ENCODE measurements at places on chromosomes 3 and 15.

DNA sequence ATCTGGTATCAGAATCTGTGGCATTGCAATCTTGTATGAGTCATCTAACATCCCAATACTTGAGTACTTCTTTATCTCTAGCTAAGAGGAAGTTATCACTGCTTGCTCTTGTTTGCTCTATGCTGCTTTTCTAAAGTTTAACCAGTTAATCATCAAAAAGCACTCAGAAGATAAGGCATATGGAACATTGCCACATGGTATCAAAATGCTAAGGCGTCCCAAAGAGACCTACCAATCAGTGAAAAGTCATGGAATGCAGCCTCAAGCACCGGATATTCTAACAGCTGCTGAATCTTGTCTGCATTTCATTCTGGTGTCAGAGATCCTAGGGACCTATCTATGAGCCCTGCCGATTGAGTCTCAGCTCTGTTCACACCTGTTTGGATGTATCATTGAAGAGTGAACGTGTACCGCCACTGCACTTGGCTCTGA, 192.8 kb downstream of the ARPP21 start:
- no peak for DNase-seq

- no peak for DNase-seq
These were observed 7.6 kb downstream of the GPD1L start for GRCh38 chr3:32113981-32114545.

DNA sequence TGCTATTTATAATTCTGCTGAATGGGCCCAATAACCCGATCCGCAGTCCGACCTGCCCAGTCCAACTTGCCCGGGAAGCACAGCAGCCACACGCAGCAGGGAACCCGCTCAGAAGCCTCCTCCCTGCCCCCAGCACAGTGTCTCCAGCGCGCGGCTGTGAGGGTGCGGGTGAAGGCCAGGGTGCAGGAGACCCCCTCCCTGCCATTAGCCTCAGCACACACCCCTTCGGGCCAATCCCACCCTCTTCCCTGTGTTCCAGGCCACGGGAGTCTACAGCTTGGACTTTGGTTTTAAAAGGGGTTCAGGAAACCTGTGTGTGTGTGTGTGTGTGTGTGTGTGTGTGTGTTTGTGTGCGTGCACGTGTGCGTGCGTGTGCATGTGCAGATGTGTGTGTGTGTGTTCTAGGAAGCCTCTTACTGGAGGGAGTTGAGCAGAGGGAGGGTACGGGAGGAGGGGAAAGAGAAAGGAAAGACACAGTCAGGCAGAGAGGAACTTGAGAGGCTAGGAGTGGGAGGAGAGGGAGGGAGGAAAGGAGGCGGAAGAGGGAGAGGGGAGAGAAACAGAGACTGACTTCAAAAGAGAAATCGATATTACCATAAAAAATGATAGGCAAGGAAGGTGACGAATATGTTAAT, 34.2 kb downstream of the ATP2B2 start:
- no peak for DNase-seq

DNA sequence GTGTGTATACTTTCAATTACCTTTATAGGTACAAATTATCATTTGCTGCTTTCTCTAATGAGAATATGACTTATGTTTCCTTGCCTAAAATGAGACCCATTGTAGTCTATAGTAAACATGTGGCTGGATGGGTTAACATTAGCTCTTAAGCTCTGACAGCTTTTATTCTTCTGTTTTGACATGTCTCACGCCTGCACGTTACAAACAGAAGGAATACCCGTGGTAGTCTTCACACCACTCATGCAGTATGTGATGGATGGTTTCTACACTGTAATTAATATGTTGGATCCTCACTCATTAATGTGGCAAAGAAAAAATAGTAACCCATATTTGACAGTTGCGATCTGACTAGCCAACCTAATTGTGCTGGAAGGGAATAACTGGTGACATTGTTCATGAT, 133.4 kb upstream of the MITF start:
- DNase-seq, result no peak

- DNase-seq, result no peak
These were observed 38.5 kb upstream of the FOXP1 start for GRCh38 chr3:71621825-71622537.

DNA sequence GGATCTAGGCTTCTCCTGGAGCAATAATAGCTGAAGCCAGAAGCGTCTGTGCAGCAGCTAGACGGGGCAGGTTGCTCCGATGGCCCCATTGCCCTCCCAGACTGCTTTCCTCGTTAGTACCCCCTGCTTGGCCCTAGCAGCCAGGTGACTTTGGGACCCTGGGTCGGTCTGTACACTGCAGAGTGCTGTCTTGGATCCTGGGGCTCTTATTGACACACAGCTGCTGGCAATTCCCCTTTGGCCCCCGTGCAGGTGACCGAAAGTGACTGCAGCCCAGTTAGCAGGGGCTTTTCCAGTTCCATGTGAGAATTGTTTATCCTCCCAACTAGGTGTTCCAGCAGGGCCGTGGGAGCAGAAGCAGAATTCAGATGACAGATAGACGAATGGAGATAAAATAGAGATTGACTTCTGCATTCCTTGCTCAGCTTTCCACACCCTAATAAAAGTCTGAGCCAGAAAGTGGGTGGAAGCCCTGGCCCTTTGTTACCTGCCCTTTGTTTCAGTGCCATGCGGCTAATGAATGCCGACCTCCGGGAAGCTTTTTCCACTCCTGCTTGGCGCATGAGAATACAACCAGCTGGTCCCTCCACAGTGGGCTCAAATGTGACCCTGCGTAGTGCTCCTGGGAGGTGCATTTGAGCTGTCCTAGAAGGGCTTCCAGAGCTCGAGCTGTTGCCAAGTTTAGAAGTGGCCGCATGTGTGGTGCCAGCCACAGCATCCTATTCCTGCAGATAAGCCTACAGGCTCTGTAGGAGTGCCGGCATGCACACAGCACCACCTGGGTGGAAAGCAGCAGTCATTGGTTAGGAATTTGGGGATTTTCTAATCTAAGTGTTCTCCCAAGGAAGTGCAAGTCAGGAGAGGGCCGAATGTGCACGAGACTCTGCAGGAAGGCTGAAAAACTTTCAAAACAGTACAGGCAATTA, 94.4 kb downstream of the SLCO3A1 start:
- no peak for DNase-seq

DNA sequence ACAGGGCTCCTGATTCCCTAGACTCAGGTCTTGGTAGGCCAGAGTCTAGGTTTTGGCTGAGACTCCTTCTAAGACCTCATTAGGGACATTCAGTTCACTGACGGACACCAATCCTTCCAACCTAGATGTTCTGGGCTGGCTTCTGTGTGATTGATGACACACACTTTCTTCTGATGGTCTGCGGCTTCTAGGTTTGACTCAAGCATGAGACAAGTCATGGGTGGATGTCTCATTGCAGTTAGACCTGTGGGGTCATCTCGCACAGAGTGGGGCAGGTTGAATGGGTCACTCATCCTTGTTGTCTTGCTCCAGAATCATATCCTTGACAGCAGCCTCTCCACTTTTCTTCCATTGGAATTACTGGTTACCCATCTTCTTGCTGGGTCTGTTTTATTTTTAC, 35.8 kb downstream of the ARNT2 start:
- DNase-seq, result no peak

GRCh38 chr3:8632402-8633237, 12.0 kb downstream of the SSUH2 start:
- DNase-seq, result no peak

DNA sequence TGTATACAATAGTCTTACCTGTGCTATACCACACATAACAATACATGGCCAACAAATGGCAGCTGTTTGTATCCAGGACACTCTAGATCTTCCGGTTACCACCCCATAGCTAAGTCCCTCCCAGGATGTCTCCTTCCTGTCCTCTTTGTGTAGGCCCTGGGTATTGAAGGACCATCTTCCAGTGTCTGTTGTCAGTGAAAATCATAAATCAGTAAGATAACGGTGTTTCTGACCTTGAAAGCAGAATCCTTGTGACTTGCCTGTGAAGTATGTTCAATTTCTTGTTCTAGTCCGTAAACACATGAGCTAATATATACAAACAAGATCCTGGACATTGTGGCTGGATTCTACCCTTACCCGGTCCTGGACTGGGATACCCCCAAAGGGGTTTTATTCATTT, 462.8 kb downstream of the NTRK3 start:
- no peak for DNase-seq

GRCh38 chr15:70799667-70800450, 36.5 kb upstream of the UACA start:
- no peak for DNase-seq

DNA sequence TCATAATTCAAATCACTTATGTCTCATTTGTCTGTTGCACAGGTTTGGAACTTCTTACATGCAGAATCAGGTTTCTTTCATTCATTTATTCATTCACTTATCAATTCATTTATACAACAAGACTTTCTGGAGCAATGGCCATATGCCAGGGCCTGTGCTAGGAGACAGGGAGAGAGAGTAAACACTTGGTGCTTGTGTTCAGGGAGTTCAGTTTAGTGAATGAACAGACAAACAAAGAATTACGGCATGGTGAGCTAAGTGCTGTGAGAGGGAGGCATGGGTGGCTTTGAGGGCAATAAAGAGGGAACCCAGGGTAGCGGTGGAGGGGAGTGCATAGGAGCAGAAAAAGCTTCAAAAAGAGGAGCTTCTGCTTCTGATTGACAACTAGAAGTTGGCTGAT, 8.5 kb upstream of the IREB2 start:
- DNase-seq, result no peak

DNA sequence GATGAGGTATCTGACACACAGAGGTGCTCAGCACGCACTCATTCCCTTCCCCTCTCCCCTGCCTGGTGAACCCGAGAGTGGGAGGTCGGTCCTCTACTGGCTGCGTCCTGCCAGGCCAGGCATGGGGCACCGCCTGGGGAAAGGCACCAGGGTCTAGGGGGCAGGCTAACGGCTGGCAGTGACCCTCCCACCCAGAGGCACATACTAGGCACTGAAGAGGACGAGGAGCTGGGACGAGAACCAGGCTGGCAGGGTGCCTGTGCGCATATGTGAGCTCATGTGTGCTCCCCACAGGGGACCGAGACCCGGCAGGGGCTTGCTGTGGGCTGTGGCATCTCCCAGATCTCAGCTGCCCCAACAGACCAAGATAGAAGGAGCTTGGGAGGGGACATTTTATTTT, 86.7 kb downstream of the IQSEC1 start:
- no peak for DNase-seq

DNA sequence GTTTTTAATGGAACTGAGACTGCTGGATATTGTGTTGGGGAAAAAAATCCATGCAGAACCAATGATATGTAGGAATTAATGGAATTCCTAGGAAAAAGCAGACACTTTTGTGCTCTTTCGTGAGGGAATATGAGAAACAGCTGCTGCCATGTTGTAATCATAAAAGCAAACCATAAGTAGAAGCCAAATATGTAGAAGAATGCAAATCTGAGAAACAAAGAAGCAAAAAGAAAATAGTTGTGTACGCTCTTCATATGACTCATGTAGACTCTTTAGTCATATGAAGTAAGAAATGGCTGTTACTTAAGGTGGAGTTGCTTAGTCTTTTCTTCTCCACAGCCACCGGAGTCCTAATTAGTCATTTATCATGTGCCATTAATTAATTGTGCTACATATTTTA, 298.6 kb upstream of the ZNF717 start:
- no peak for DNase-seq

- DNase-seq, result no peak
These were observed 107.0 kb downstream of the ETFA start for GRCh38 chr15:76204109-76204845.

- DNase-seq, result no peak
These were observed 22.3 kb upstream of the GNB4 start for GRCh38 chr3:179473565-179473964.

All from mucosa of descending colon (tissue), 3 donors.